ENCODE measurements at places on chromosomes 12 and 14.

GRCh38 chr12:22325218-22325617 lies 9.3 kb downstream of the ST8SIA1 start:
- no peak for DNase-seq

GRCh38 chr12:69540987-69541386 lies 44.3 kb upstream of the CCT2 start:
- no peak for DNase-seq

GRCh38 chr12:57460841-57461275 lies 1.3 kb downstream of the GLI1 start:
- DNase-seq: no peak

DNA sequence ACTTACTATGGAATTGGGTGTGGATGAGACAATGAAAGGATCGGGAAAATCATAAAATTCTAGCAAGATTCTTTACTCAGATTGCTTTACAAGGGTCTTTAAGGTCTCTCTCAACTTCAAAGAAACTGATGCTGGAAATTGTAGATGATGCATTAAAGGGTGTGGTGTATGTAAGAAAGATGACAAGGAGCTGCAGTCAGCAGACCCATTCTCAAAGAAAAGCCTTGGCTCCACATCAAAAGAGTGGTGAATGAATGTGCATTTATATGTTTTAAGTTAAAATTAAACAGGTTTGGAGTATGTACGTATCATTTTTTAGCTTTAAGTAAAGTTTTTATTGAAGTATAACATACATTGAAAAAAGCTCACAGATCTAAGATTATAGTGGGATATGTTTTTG lies 194.5 kb downstream of the C12orf75 start:
- DNase-seq: no peak

- DNase-seq: no peak
Observed at GRCh38 chr14:104724981-104725771, 1.1 kb downstream of the ADSS1 start.

DNA sequence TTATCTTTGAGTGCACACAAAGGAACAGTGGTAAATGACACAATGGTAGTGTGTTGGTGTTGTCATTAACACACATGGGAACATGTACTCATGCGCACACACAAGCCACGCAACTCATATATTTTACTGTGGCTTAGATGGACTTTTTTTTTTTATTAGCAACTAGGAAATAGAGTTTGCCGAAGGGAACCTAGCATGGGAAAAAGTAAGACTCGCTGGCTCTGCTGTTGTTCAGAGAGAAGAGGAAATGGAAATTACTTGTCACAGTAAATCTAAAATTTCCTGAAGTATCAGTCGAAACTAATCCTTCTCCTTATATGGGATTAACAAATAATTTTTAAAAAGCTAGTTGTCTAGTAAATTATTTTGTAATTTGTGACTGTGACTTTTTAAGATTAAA lies 33.7 kb upstream of the IL22 start:
- DNase-seq: no peak
